ENCODE measurements at places on chromosomes 1 and 21.

- DNase-seq: no peak
Measured at GRCh38 chr1:238232084-238232710, 341.5 kb upstream of the ZP4 start.

DNA sequence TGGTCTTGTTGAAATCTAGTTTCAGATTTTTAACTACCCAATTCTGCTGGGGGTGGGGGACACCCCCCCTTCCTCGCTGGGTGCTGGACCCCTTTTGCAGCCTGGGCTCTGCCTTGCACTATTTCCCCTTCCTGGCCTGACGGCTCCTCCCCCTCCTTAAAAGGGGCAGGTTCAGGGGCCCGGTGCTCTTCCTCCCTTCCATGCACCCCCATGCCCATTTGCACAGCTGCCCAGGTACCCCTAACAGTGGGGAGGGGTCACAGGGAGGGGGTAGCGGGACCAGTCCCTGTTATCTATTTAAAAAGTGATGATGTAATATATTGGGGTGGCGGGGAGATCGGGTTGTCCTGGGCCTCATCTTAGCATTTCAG, 15.3 kb downstream of the ZBTB7B start:
- DNase-seq: no peak

- DNase-seq: no peak
Measured at GRCh38 chr1:162736633-162737067, 53.9 kb upstream of the HSD17B7 start.

- DNase-seq: no peak
Measured at GRCh38 chr1:19336543-19336942, 24.4 kb downstream of the SLC66A1 start.

DNA sequence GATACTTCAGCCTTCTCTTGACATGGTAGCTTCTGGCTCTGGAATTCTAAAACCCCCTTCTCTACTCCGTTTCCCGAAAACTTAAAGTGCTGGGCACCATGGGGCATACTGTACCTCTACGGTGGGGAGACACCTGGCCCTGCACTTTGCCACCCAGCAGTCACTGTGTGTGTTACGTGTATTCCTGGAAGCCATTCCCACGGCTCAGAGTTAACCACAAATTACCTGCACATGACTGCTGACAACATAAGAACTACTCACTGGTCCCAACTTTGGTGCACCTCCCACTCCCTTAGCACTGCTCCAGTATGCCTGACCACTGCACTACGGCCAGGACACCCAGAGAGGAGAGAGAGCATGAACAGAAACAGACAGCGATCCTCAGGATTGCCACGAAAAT, 29.4 kb upstream of the TMPRSS2 start:
- DNase-seq: no peak

GRCh38 chr1:199042193-199042592, 403.4 kb downstream of the PTPRC start:
- DNase-seq: no peak

GRCh38 chr1:82830690-82831380, 1030.1 kb downstream of the ADGRL2 start:
- no peak for DNase-seq

GRCh38 chr1:14949270-14949835, 204.2 kb upstream of the TMEM51 start:
- DNase-seq: no peak

GRCh38 chr1:232728507-232729263, 76.5 kb upstream of the MAP10 start:
- peak; percentile 14 for DNase-seq

DNA sequence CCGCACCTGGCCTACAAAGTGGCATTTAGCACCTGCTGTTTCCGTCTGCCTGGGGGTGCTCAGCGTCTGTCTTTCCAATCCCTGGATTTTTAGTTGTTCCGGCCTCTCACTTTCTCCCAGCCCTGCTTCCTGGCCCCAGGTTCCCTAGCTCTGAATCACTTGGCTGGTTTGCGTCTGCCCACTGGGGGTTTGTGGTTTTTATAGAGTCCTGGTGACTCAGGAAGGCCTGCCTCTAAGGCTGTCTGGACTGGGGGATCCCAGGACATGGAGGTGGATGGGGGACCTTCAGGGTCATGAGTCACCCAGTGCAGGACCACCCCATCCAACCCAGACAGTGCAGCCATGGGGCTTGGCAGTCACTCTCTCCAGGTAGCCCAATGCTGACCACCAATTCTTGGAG, 53.5 kb downstream of the MRPL37 start:
- DNase-seq: peak; percentile 96

DNA sequence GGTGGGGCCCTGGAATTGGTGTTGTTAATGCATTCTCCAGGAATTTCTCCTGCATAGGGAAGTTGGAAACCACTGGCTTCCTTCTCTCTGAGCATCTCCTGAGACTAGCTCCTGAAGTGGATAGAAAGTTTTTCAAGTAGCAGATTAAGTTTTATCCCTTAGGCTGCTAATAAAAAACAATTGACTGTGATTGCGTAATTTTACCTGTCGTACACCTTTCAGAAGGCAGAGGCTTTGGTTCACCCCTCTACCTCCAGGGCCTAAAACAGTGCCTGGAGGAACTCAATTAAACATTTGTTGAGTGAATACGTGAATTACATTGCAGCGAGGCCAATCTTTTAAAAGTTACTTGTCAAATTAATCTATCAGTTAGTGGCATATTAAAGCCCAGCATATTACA, 3.4 kb downstream of the ITSN1 start:
- DNase-seq: no peak

- DNase-seq: no peak
Measured at GRCh38 chr21:15443740-15444117, 286.1 kb upstream of the USP25 start.

GRCh38 chr1:226322986-226323385, 14.0 kb upstream of the LIN9 start:
- DNase-seq: no peak

DNA sequence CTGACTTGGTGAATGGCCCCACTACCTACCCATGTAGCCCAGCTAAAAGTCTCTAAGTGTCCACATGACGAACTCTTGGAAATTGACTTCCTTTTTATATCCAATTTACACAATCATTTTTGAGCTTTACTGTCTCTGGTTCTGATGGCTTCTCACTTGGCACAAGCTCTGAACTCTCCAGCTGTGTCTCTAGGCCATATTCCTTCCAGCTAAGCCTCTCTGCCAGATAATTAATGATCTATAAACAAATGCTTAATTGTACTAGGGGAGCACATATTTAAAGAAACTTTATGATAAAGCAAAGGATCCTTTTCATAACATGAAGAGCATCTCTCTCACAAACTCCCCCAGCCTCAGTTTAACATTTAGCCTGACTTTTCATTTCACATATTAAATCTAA, 16.3 kb upstream of the BEND5 start:
- DNase-seq: no peak

DNA sequence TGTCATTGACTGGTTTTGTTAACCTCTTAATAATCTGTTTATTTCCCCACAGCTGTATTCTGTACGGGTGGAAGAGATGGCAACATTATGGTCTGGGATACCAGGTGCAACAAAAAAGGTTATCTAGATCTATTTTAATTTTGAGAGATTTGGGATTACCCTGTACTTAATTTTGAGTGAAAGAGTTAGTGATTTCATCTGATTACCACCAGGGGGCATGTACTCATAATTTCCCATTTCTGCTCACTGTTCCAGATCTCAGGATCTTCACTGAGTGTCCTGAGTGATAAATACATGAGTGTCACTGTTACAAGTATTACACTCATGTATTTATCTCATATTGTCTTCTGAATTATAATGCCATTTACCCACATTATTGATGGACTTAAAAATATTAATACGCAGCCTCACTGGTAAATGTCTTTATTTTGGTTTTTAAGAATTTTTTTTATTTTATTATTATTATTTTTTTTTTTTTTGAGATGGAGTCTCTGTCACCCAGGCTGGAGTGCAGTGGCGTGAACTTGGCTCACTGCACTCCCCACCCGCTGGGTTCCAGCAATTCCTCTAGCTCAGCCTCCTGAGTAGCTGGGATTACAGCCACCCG, 27.4 kb downstream of the DTL start:
- peak; percentile 53 for DNase-seq

- peak; percentile 82 for DNase-seq
Measured at GRCh38 chr1:155206891-155207805, 549 bp downstream of the THBS3 start.

GRCh38 chr21:45081636-45082035, 7.3 kb downstream of the ADARB1 start:
- DNase-seq: no peak

GRCh38 chr1:109625176-109625575, 5.5 kb downstream of the AMPD2 start:
- DNase-seq: no peak

- DNase-seq: no peak
Measured at GRCh38 chr1:54364995-54365394, 41.2 kb downstream of the SSBP3 start.

GRCh38 chr1:206583707-206584648, 28.3 kb downstream of the EIF2D start:
- peak; percentile 66 for DNase-seq

DNA sequence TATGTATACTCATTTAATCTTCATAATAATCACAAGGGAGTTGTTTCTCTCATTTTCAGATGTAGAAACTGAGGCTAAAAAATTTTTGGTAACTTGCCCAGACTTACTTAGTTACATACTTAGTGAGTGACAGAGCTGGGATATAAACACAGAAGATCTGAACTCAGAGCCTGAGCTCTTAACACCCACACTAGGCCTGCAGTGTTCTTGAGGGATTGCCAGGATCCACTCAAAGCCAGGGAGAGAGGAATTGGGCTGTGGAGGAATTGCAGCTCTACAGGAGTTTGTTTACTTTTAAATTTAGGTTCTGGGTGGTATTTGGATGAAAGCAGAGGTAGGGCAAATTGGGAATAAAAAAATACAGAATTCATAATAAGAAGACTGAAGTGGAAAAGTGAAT, 515.1 kb upstream of the PLXNA2 start:
- no peak for DNase-seq

GRCh38 chr1:202952818-202953217, 5.3 kb downstream of the ADIPOR1 start:
- peak; percentile 56 for DNase-seq

DNA sequence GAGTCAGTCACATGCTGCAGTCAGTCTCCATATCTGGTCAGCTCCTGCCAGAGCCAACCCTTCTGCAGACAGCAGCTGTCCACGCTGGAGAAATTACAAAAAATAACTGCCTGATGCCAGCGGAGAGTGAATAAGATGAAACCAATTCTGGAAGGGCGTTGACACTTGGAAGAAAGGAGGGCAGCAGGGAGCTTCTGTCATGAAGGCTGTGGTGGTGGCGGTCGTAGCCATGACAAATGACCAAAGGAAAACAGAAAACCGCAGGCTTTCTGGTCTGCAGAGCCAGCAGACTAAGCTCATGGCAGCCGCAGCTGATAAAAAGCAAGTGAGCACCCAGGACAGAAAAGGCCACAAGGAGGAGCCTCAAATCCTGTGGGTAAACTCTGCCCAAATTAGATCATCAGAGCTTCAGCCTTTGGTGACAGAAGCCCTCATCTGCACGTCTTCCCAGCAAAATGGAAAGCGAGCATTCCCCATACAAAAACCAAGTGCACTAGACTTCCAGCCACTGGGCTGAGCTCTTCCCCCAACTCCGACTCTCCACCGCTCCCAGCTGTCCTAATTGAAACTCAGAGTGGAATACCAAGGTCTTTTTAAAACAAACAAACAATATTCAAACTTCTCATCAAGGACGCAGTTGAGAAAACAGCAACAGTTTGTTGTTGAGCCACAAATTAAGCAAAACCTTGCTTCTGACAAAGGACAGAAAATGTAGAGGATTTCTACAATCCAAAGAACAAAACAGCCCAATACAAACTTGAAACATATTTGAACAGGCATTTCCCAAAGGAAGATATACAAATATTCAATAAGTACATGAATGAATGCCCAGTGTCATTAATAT, 28.7 kb downstream of the RSPH1 start:
- peak; percentile 34 for DNase-seq

- peak; percentile 58 for DNase-seq
Measured at GRCh38 chr1:232684371-232685105, 54.6 kb upstream of the SIPA1L2 start.

GRCh38 chr21:42252325-42252654, 33.4 kb downstream of the ABCG1 start:
- no peak for DNase-seq

DNA sequence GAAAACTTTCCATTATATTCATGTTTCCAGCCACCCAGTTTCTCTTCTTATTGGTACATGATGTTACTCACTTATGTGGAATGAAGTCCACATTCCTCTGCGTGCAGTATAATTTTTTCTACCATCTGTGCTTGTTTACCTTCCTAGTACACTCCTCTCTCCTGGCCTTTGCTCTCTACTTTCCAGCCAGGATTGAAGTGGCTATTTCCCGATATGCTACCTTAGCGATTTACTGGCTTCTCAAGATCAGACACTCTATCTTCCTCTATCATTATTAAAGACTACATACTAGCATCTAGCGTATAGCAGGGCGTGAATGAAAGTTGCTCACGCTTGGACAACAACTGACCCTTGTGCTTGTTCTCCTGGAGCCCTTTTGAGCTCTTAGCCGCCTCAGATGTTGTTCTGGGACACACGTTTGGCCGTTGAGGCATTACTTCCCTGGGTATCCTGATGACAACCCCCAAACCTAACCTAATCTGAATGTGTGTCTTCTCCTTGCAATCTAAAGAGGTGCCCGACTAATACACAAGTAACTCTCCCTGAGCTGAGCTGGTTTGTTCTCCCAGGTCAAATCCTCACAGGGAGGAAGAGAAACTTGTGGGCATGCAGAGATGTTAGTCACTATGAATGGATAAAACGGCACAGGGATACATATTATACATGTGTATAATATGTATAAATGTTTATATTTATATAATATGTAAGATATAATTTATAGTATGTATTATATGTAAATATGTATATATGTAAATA, 13.4 kb upstream of the MTARC2 start:
- peak; percentile 72 for DNase-seq

DNA sequence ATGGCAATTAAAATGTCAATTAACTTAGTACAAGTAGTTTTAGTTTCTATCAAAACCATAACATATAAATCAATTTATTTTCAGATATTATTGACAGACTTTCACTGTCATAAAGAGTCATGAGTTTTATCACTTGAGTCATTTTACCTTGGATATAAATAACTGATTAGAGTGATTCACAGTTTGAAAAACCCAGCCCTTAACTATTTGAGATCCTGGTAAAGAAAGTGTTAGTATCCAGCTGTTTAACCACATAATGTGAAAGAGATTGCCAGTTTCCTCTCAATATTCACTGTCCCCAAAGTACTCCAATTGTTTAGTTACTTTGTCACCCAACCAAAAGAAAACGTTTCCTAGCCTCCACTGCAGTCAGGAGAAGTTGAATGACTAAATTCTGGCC, 91.3 kb downstream of the UCHL5 start:
- DNase-seq: no peak

DNA sequence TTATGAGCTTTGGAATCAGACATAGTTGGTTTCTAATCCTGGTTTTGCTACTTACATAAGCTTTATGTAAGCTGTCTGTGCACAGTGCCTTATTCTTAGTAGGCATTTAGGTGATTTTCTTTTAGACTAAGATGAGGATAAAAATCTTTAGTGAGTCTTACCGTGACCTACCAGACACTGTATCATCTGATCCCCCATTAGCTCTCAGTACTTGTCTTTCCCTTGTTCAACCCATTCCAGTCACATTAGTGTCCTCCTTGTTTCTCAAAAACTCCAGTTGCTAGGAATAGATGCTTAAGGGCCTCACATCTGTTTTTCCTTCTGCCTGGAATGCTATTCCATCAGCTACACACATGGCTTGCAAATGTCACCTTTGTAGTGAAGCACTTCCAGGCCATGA, 18.8 kb downstream of the PPP1R12B start:
- no peak for DNase-seq
